ENCODE measurements at places on chromosomes 2 and 18. TPM values are rescaled to one million over a fixed set of nuclear protein-coding genes. Genes with fewer than 3 reads are reported as not detected.

- no peak for DNase-seq
Measured at GRCh38 chr18:22224339-22224738, 55.0 kb downstream of the GATA6 start.

DNA sequence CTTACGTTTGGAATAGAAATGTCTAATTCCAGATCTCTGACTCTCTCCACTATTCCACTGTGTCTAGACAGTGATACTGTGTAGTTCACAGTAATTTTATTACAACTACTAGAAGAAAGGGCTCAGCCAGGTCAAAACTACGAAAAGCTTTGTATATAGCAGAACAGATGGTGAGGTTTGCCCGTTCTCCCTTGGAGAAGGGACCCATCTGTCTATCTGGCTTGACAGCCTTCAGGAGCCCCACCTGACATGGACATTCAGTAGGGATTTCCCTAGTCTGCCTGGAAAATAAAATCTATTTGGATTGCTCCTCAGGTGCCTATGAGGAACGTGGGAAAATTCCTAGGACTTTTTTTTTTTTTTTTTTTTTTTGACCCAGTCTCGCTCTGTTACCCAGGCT, 435.4 kb downstream of the NRXN1 start:
- DNase-seq = no peak

- no peak for DNase-seq
Measured at GRCh38 chr2:197940382-197940781, 136.0 kb downstream of the PLCL1 start.

GRCh38 chr2:112187805-112188596, 49.8 kb downstream of the FBLN7 start:
- DNase-seq = no peak

DNA sequence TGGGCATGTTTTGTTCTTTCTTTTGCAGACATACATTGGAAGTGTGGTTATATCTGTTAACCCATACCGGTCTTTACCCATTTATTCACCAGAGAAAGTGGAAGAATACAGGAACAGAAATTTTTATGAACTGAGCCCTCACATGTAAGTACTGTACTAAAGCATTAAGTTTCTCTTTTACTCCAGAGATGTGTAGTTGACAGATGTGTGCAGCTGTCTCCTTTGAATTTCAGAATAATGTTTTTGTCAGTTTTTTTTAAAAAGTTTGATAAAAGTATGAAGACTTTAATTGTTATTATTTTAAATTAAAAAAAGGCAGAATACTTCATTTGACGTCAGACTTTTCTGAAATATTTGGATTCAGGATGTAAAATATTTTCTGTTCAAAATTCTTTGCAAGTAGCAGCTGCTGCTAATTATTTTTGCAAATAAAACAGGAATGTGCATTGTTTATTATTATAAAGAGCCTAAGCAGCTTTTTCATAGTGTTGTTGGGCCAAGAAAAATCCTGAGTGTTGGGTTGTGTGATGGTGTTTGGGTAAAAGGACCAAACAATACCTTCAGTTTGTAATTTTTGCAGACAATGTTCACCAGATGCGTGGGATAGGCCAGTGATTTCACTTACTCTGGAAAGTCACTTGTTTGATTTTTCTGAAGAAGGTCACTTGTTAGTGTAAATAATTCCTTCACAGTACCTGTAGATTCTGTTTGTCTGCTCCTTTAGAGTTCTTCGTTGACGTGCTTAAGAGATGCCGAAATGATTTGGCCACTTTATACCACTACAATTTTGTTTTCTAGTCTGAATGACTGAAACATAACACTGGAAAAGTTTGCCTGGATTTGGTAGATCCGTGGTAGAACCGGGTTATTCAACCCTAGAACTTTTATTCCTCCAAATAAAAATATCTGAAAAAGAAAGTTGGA, 51.1 kb downstream of the MYO1B start:
- no peak for DNase-seq

DNA sequence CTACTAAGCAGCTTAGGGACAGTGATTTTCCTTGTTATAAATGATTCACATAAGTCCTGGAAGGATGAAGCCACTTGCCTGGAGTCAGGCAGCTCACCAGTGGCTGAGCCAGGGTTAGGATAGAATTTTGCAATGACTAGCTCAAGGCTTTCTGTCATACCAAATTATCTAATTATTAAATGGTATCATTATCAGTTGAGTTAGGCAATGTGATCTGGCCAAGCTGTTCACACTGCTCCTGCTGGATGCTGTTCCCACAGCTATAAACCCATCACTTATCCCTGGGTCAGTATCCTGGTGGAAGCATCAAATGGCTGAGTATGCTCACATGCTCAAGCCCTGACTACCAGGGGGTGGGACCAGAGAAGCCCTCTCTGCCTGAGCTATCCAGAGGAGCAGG, 235.2 kb downstream of the MTX2 start:
- DNase-seq = no peak

GRCh38 chr2:167451496-167452289, 563.4 kb downstream of the XIRP2 start:
- no peak for DNase-seq

DNA sequence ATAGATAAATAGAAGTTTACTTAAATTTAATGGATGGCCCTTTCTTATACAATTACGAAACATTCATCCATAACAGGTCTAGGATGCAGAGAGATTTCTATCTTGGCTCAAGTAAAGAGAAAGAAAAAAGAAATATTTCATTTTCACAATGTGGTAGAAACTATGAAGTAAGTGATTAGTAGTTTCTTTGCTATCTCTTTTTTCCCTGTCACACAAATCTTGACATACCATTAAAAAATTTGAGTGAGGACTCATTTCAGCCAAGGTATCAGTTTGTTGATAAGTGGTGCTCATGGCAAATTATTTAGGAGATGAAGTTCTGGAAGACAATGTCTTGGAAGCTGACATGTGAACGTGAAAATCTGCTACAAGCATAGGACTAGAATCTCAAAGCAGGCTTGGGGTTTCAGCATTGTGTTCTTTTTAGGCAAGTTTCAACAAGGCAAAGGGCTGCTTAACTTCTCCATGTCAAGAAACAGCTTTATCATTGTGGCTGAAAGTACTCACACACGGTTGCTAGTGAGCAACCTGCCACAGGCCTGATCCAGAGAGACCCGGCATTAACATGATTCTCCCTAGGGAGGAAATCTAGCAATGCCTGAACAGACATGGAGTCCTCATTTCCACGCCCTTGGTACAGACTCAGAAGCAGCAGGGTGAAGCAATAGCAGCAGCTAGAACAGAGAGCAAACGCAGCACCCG, 414.6 kb downstream of the DLGAP1 start:
- DNase-seq = no peak

- DNase-seq = no peak
Measured at GRCh38 chr2:202373490-202373889, 2.6 kb upstream of the BMPR2 start.

GRCh38 chr2:167471332-167471731, 583.1 kb downstream of the XIRP2 start:
- no peak for DNase-seq

DNA sequence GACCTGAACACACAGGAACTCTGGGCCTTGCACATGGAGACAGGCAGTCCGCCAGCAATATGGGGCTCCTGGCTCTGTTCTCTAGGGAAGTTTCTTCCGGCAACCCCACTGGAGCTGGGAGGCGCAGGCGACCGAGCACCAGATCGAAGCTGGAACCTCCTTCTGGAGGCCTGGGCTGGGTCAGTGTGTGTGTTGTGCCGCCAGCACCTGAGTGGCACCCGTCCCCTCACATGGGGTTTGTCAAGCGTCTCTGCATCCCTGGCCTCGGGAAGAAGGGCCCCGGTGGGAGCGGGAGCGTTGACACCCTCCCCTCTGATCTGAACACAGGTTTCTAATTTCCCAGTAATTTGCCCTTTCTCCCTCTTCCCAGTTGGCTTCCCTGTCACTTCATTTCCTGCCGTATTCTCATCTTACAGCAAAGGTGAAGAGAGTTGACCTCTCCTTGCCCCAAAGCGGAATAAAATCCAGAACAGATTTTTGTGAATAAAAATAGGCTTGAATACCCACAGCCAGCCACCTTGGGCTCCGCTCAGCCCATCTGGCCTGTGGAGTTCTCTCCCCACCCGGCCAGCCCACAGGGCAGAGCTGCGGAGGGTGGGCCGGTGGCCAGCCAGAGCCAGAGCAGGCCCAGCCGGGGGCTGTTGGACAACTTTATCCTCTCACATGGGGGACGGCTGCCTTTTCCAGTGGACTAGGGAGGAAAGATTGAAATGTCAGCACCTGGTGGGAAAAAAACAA, 85.9 kb downstream of the APOB start:
- DNase-seq = peak; percentile 68

DNA sequence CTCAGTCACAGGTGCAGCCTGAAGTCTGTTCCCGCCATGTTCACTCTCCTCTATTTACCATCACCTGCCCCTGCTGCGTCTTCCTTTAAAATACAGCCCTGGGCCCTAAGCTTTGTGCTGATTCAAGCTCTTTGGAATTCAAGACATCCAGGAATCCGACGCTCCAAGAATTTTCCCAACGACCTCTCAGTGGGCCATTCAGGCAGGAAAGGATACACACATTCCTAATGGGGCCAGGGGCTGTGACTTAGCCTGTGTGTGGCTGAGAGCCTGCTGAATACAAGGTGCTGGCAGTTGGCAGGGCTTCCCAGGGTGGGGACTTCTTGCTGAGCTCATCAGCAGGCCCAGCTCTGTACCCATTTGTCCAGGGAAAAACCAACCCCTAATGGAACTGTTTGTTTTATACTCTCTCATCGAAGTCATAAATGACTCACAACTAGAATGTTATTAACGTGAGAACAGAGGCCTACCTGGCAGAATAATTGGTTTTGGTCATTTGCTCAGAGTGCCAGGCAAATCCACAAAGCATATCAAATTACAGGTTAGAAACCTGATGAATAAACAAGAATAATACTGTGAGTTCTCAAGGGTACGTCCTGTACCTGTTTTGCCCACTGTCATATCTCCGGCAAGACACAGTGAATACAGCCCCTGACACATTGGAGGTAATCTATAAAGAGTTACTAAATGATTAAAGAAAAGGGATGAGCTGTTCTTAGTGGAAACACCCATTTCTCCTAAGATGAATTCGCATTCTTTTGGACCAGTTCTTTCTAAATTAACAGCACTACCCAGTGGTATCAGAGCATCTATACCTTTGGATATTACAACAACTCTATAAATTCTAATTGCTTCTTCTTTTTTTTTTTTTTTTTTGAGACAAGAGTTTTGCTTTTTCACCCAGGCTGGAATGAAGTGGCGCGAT, 12.6 kb upstream of the KCMF1 start:
- DNase-seq = no peak

- DNase-seq = no peak
Measured at GRCh38 chr2:10316336-10316735, 13.6 kb downstream of the HPCAL1 start.

GRCh38 chr18:35581898-35582641, 530 bp downstream of the GALNT1 start:
- DNase-seq = no peak

- DNase-seq = no peak
Measured at GRCh38 chr2:96489663-96490062, 15.5 kb downstream of the NEURL3 start.

DNA sequence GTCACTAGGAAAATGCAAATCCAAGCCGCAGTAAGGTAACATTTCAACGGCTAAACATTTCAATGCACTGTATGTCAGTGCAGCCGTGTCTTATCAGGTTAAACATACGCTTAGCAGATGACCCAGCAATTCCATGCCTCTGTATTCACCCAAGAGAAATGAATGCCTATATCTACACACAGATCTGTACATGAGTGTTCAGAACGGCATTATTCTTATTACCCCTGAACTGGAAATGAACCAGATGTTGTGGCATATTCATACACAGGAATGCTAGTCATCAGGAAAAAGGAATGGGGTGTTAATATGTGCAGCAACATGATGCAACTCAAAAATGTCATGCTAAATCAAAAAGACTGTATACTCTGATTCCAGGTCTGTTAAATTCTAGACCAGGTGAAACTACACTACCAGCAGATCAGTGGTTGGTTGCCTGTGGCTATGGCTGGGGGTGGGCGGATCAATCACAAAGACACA, 80.4 kb upstream of the RPL31 start:
- DNase-seq = no peak

GRCh38 chr2:206443735-206444527, 599 bp downstream of the ADAM23 start:
- DNase-seq = no peak

DNA sequence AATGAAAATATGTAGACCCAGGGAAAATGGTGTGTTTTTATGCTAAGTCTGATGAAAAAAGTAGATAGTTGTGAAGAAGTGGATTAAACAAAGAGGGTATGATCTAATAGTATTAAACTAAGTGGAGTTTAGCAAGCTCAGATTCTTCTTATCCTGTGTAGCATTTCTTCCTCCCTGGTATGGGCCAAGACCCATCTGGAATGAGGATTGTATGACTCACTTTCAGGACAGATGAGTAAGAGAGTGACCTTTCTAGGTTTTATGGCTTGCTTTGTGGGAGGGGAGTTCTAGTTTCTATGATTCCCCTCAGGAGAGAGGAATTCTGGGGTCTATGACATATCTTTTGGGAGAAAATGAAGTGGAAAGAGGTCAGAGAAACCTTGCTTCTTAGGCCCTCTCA, 550.1 kb downstream of the SPAG16 start:
- no peak for DNase-seq

DNA sequence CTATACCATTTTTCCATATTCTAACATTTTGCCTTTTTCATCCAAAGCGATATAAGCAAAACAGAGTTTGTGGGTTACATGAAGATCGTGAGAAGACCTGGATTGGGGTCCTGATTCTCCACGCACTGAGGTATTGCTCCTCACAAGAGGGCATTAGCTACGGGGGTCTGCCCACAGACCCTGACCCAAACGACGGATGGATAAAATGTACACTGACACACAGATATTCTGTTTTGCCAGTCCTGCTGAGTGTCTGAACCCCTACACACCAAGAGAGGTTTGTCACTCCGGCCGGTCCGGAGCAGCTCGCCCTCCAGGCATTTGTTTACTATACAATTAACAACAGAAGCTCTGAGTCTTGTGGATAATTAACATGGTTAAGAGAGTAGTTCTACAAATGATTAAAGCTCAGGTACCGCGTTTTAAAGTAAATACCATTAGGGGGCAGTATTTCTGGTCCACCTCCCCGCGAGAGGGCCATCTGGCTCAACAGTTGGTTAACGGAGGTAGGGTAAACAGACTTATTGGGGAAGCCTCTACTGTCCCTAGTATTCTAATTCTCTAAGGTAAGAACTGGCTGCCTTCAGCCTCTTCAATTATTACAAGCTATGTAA, 28.4 kb downstream of the SCYGR8 start:
- no peak for DNase-seq

GRCh38 chr2:72579591-72580180, 246.1 kb downstream of the EXOC6B start:
- DNase-seq = no peak

DNA sequence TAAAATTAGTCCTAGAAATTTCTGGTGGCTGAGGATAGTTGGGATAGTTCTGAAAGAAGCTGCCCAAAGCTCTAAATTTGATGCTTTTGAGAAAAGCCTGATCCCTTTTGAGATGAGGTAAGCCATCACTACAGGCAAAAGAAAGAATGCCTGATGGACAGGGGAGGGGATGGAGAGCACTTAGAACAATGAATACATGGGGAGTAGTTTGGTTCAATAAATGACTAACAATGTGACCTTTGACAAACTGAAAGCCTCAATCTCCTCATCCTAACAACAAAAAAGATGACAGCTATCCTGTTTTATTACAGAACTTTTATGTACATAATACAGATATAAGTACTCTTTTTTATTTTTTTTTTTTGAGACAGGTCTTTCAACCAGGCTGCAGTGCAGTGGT, 42.7 kb downstream of the GFPT1 start:
- DNase-seq = no peak

SLC9A2 gene
- total RNA-seq = 0.08 TPM

MC2R gene
- not detected for total RNA-seq

ELOA2 gene
- not detected for total RNA-seq

CCL20 gene
- total RNA-seq = not detected

POTEF gene
- total RNA-seq = not detected

LYPD6B gene
- not detected for total RNA-seq

CRACDL gene
- total RNA-seq = 3.3 TPM

ANKRD23 gene
- 10.6 TPM for total RNA-seq

GFPT1 gene
- total RNA-seq = 85.7 TPM
